ENCODE measurements at places on chromosomes 16 and 17.

- DNase-seq: no peak
Measured at GRCh38 chr17:21263376-21263775, 10.2 kb upstream of the NATD1 start.

- DNase-seq: no peak
Measured at GRCh38 chr16:2388875-2389433, 40.3 kb upstream of the CCNF start.

- no peak for DNase-seq
Measured at GRCh38 chr17:77303620-77304019, 162.9 kb downstream of the SEC14L1 start.

DNA sequence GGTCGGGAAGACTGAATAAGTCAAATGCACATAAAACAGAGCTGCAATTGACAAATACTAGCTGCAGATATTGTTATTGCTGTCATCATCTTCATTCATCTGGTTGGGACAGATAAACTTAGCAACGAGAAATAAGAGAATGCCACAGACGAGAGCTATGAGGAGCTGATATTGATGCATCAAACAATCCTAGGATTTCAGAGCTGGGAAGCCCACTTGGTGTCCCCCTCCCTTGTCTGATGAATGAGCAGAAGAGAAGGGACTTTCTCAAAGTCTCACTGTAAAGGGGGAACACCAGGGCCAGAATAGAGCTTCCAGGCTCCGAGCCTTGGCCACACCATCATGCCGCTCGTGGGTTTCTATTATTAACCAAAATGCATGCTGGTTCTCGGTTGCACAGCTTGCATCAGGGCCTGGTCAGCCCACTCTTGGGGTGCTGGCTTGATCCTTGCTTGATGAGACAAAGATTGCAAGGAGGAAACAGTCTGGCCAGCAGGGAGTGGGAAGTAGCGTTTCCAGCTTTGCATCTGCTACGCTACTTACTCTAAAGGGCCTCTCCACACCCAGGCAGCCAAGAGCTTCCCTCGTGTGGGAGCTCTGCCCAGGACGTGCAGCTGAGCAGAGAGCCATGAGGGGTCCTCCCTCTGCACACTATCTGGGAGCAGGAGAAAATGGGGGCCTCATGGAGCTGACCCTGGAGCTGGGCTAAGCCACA, 28.4 kb upstream of the EMP2 start:
- no peak for DNase-seq

GRCh38 chr16:86249631-86250030, 260.7 kb upstream of the FOXF1 start:
- DNase-seq: no peak

GRCh38 chr17:45924332-45924820, 30.0 kb downstream of the MAPT start:
- DNase-seq: no peak

DNA sequence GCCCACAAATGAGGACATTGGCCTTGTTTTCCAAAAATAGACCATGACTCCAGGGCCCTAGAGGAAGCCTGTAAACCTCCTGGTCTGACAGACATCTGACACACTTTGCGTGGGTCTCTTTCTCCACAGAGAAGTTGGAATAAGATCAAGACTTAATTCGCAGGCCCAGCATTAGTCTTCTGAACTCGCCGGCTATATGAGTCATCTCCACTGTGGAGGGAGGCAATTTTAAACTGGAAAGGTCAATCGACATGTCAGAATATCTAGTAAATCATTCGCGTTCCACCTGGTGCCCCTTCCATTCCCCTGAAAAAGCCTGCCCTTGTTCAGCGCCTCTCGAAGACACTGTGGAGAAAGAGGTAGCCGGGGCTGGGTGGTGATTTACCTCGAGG, 140.1 kb downstream of the CLEC16A start:
- DNase-seq: no peak

DNA sequence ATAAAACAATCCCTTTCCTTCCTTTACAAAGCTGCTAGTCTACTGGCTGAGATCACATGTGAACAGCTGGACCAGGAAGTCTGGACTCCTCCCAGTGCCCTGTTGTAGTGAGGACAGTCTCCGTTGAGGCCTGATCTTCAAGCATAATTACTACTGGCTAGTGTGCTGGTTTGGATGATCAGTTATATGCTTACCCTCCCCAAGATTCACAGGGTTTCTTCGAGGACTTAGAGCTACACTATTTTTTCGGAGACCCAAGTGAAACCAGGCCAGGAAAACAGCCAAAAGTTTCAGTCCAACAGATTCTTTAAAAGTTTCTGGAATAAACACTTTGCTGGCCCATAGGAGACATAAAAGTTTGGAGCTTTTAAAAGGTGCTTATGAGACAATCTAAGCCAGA, 194.9 kb upstream of the CDH11 start:
- DNase-seq: no peak
